ENCODE measurements at places on chromosomes 6 and 20.

DNA sequence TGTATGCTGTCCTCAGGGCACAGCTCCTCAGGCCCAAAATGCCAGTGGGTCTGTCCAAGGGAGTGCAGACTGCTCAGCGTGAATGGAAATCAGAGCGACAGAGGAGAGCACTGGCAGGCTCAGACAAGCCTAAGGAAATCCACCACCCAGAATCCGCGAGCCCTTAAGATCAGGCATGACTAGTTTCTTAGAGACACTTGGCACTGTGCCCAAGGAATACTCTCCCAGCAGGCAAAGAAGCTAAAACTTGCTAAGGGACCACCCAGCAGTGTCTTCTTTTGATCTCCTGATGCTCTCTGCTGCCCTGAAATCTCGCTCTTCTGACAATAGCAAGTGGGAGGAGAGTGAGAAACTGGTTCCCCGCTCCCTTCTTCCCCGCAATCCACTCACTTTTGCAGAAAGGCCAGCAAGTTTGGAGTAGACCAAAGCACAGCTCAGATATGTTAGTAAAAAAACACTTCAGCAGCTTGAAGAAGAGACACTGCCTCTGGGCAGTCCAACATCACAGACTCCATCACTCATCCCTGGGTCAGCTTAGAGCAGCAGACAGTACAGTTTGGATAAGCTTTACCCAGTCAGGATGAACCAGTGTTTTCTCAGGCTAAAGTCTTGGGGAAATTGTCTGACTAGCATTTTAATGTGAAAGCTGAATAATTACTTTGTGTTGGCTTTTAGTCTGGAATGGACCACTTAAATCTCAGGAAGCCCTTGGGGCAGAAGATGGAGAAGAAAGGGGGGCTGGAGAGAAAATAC, 32.4 kb downstream of the TRAF3IP2 start:
- no peak for DNase-seq

- DNase-seq = no peak
Measured at GRCh38 chr6:37068356-37069270, 63.2 kb downstream of the FGD2 start.

DNA sequence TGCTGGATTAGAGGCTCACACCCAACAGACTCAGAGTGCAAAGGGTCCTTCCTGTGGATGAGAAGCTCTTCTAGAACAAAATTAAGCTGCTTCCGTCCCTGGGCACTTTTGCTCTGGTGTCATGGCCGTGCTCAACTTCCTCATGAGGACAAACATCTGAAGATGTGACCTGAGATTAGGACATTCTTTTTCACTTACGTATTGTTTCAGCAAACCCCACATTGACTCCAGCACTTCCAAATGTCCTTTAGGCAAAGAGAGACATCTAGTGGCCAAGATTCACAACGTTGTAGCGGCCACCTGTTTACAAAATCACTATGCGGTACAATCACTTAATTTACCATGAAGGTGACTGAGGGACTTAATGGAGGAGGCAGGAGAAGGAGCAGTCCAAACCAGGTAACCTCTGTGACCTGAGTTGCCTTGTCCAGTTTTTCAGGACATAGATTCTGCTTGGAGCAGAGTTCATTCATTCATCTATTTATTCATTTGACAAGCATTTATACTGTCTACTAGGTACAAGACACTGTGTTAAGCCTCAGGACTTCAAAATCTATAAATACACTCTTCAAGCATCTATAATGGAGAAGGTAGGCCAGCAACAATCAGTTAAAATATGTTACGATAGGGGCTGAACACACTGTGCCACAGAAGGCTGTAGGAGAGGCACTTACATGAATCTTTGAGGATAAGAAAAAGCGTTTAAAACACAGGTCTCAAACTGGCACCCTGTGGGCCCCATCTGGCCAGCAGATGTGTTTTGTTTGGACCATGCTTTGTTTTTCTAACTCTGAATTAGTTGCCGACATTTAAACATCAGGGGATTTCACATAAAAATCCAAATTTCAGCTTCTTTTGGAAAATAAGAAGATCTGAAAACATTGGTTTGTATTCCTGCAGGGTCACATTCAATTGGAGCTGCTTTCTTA, 5.6 kb upstream of the ADGRF1 start:
- no peak for DNase-seq

DNA sequence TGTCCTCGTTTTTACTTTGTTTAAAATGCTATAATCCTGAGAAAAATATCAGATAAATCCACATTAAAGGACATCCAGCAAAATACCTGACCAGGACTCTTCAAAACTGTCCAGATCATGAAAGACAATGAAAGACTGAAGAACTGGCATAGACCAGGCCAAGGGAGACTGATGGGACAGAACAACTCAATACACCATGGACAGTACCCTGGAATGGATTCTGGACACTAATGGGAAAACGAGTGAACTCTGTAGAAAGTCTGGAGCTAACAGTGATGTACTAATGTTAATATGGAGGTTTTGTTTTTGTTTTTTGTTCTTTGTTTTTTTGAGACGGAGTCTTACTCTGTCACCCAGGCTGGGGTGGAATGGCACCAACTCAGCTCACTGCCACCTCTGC, 461.4 kb downstream of the CD83 start:
- no peak for DNase-seq

- DNase-seq = no peak
Measured at GRCh38 chr20:43065299-43065698, 124.4 kb downstream of the PTPRT start.

DNA sequence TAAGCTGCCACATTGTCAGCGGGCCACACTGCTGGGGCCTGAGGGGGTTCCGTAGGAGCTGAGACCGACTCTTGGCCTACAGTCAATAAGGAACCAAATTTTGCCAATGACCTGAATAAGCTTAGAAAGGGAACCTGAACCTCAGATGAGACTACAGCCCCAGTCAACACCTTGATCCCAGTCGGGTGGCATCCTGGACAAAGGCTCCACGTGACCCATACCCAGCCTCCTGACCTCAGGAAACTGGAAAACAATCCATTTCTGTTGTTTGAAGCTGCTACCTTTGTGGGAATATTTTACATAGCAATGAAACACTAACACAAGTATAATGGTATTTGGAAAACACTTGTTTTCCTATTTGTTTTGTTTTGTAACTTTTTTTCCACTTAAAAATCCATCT, 179.9 kb upstream of the RALGAPA2 start:
- DNase-seq = no peak

GRCh38 chr6:18019539-18020534, 32.4 kb upstream of the KIF13A start:
- DNase-seq = no peak

DNA sequence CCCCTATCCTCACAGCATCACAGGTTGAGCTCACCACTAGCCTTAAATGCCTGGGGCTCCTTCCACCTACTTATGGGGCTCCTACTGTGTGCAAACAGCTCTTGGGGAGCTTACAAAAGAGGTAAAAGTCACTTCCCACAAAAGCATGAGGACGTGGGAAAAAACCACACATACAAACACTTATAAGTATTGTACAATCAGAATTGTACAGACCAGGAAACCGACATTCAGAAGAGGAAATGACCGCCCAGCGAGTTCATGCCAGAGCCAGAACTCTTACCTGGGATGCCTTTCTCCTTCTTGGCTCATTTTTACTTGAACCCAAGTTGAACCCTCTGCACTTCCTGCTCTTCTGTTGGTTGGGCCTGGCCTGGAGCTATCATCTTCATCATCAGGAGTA, 6.3 kb upstream of the PPP1R16B start:
- no peak for DNase-seq

DNA sequence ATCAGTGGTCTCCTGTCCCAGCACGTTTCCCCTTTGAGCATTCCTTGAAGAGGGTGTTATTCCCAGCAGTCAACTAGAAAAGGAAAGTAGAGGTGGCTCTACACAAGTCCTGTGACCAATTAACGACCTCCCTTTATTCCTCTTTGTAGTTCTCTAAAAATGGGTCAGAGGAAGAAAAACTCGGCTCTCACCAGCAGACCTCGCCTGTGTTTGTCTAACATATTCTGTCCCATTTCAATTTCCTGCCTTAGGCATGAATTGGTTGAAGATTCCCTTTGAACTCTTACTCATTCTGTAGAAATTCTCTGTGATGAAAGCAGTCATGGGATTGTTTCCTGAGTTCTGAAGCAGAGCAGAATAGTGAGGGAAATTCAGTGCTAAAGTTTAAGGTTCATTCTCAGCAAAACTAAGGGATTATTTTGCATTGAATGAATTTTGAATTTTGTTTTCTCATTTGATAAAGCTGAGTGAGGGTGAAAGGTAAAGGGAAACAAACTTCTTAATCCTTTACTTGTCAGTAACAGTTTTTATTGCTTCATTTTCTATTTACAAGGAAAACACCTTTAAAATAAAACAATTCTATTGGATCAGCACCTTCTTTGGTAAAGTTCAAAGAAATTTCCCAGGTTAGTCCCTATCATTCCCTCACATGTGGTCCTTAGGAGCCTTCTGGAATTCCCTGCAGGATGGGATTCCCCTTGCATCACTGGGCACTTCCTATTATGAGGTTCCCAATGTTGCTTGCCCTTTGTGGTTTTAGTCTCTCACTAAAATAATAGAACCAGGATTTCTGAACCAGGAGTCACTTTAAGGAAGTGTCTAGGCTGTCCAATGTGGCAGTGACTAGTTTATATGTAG, 105.8 kb downstream of the SLX4IP start:
- DNase-seq = no peak

DNA sequence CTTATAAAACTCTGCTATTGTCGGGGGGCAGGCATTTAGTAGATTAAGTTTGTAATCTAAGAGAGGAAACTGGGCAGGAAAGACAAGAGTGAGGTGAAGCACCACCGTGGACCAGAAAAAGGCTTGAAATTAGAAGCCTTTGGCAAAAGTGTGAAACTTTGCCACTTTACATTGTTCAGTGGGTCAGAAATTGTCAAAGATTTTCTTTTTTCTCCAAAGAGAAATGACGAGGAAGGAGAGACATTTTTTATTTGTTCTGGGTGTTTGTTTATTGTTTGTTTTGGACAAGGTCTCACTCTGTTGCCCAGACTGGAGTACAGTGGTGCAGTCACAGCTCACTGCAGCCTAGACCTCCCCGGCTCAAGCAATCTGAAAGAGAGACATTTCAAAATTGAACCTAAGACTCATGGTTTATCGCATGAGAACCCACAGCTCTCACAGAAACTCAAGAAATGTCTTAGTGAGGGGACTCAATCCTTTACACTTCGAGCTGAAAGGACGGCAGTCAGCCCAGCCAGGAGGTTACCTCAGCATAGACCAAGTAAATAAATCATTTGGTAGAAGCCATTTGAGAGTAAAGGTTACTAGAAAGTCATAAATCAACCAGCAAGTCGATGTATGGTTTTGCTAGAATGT, 262.8 kb upstream of the TAB2 start:
- DNase-seq = no peak

- DNase-seq = no peak
Measured at GRCh38 chr6:168583126-168583525, 142.1 kb downstream of the SMOC2 start.

- DNase-seq = no peak
Measured at GRCh38 chr6:3584606-3585005, 127.8 kb upstream of the SLC22A23 start.

DNA sequence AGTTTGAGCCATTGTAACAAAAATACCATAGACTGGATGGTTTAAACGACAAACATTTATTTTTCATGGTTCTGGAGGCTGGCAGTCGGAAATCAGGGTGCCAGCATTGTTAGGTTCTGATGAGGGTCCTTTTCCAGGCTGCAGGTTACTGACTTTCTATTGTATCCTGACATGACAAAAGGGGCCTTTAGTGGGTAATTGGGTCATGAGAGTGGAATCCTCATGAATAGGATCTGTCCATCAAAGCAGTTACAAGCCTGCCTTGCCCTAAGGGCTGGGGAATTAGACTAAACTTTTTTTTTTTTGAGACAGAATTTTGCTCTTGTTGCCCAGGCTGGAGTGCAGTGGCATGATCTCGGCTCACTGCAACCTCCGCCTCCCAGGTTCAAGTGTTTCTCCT, 347.9 kb upstream of the TSHZ2 start:
- DNase-seq = no peak

DNA sequence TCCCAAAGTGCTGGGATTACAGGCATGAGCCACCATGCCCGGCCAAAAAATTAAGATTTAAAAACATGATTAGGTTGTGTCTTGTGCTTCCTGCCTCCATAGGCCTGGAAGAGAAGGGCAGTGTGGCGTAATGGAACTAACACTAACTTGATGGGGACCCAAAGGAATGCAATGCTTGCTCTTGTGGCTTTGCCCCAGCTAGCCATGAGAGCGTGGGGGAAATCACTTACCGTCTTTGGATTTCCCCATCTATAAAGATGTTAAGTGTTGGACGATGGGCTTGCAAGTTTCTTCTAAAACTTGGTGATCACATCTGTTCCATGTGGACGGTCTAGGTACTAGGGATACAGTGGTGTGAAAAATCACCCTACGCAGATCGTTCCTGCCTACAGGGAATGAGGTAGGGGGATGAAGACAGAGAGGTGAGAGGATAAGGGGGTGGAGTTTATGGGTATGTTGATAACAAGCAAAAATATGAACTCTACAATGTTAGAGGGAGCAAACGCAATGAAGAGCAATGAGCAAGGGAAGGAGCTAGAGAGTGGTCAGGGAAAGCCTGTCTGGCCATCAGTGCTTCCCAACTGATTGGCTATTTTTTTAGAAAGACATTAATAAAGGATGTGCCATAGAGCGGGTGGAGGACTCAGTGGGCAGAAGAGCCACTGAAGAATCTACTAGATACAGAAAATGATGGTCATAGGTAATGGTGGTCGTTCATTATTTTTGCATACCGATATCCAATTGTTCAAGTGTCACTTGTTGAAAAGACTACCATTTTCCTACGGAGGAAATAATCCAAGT, 165.2 kb downstream of the BCAS1 start:
- no peak for DNase-seq

- no peak for DNase-seq
Measured at GRCh38 chr6:18243302-18243893, 20.9 kb downstream of the DEK start.

GRCh38 chr6:111536910-111537527, 54.0 kb upstream of the REV3L start:
- no peak for DNase-seq

DNA sequence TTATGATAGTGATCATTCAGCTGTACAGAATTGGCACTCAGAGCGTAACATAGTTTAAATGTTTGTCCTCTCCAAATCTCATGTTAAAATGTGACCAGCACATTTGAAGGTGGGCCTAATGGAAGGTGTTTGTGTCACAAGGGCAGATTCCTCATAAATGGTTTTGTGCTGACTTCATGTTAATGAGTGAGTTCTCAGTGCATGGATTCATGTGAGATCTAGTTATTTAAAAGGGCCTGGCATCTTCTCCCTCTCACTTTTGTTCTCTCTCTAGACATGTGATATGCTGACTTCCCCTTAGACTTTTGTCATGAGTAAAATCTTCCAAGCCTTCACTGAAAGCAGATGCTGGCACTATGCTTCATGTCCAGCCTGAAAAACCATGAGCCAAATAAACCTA, 452.4 kb upstream of the PTCHD4 start:
- DNase-seq = no peak

DNA sequence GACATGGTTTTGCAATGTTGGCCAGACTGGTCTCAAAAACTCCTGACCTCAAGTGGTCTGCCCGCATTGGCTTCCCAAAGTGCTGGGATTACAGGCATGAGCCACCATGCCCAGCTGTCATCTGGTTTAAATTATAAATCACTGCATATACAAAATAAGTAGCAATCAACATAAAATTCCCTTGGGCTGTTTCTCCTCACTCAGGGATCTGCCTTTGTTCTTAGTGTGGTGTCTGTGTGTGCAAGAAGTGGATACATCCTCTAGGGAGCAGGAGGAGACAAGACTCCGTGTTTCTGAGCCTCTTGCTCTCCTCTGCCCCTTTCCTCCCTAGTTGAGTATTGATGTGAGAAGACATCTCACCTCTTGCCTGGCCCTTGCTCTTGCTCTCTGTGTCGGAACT, 65.2 kb upstream of the ADGRF4 start:
- DNase-seq = no peak
